Activated naive CD4-positive, alpha-beta T cell treated with Interleukin-2 at 50 U/mL for 16 hours (primary cell): ENCODE measurements at places on chromosomes 7 and 10.

DNA sequence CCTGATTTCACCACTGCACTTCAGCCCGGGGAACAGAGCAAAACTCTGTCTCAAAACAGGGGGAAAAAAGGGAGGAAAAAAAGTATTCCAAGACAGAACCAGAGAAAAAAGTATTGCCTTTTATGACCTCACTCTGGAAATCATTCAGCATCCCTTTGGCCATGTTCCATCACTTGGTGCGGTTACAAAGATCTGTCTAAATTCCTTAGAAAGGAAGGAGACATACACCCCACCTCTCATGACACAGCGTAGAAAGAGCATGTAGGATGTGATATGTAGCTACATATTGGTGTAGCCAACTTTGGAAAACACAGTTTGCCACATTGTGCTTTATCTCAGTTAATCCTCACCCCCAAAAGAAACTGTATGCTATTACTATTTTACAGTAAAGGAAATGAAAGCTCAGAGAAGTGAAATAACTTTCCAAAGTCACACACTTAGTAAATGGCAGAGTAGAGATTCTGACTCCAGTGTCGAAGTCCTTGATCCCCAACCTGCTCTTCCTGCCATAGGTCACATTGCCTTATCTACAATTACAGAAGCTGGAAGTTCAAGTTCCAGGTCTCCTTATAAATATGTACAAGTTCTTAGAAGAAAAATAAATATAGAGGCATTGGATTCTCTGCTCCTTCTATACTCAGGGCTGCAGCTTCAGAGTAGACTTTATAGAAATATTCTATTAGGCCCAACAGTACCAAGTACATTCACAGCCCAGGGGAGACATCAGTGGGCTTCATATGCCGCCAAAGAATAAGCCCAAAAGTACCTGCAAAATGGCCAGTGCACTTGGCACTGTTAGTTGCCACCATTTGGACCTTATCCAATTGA lies 91.6 kb upstream of the KMT2E start:
- no peak for DNase-seq

GRCh38 chr7:132492823-132493445 lies 83.3 kb downstream of the PLXNA4 start:
- no peak for DNase-seq

GRCh38 chr7:105611856-105612775 lies 30.8 kb upstream of the EFCAB10 start:
- no peak for DNase-seq

DNA sequence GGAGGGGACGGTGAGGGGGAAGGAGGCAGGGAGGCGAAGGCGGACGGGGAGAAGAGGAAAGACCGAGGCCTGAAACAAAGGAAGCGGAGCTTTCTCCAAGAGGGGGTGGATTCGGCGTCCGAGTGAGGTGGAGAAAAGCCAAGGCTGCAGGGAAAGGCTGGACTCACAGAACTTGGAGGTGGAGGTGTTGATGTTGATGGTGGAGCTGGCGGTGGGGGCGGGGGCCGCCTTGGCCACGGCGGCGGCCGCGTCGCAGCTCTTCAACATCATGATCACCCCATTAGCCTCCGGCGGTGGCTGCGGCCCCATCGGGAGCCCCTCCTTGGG lies 578 bp downstream of the CACUL1 start:
- DNase-seq, result peak; percentile 44

DNA sequence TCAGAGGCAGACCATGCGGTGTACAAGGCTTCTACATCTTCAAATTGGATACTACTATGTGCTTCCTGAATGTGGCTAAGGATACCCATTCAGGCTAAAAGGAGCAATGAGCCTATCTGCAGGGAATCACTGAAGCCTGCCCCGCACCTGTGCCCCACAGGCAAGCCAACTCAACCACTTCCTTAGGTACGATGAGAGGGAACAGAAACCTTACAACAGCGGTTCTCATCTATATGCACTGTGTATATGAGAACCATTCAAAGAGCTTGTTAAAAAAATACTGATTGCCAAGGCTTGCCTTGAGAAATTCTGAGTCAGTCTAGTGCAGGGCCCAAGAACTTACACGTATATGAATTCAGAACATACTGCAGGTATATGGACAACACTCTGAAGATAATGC lies 679.6 kb downstream of the PARD3 start:
- no peak for DNase-seq

DNA sequence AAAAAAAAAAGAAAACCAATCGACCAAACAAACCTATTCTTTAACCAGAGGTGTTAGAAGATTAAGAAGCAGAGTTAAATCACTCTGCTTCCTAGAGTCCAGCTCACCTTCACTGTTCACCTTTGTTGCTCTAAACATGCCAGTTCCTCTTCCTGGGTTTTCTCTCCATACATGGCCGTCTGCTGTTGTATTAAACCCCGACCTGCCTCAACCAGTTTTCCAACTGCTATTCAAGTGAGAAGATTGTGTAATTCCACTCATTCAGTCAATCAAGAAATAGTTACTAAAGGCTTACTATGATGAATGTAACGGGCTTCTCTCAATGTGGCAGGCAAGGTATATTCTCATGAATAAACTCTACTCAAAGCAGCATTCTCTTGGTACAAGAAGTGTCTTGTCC lies 8.8 kb downstream of the AASS start:
- DNase-seq, result no peak

DNA sequence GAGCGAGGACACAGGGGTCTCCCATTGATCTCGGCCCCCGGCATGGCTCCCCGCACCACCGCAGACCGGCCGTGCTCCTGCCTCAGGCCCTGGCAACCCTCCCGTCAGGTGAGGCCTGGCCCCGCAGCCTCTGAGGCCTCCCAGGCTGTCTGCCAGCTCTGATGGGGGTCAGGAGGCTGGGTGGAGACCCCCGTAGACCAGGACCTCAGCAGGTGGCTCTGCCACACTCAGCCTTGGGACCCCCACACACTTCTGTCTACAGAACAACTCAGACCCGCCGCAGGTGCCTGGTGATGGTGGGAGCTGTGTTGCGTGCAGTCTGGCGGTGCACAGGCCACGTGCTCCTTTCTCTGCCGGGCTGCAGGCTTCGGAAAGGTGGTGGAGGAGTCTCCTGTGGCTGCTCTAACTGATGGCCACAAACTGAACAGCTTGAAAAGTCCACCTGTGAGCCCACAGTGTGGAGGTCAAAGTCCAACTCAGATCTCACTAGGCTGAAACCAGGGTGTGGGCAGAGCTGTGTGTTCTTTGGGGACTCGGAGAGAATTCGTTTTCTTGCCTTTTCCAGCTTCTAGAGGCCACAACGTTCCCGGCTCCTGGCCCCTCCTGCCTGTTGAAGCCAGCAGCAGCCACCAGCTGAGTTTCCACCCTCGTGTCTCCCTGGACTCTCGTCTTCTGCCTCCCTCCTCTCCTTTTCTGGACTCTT lies 62.5 kb downstream of the PWWP2B start:
- DNase-seq, result no peak

DNA sequence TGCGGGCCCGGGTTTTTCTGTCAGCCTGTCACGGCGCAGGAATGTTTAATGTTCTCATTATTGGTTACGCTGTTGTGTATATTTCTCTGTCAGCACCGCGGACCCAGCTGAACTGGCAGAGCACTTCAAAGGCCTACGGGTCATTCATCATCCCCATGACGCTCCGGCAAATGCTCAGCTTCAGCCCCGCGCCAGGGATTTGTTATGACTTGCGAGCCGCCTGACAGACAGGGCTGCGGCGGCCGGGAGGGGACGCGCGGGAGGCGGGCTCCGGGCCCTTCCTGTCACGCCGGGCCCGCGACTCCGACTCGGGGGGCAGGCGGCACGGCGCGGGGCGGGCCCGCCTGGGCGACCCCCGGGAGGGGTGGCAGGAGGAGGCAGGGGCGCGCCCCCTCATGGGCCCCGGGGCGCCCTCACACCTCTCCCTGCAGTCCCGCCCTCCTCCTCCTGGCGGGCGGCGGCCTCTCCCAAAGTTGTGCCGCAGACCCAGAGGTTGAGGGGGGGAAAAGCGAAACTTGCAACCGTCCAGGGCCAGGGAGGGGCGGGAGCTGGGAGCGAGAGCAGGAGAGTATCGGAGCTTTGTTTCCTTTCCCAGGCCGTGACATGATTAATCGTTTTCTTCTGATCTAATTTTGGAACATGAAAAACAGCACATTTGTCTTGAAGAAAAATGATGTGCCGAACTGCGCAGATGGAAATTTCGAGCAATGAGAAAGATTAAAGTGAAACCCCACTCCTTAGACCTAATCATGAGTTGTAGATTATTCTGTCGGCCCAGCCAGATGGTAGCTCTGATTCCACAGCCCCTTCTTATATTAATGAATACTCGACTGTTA lies 59.3 kb upstream of the COMTD1 start:
- DNase-seq, result peak; percentile 68

DNA sequence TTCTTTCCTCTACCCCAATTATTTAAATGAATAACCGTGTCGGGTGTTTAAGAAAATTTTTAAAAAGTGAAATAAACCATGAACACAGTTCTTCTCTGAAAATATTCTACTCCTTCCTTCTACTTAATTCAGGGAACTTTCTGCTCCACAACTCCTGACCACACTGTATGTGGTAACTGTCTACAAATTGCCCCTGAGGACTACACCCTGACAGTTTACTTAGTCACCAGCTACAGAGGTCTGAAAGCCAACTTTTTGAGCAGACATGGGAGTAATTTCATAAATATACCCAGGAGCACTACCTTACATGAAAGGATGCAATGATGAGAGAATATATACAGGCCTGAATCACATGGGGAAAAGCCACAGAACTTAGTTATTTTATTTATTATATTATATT lies 523.2 kb upstream of the SORCS1 start:
- no peak for DNase-seq

- peak; percentile 78 for DNase-seq
Measured at GRCh38 chr10:71383972-71384687, 12.6 kb upstream of the CDH23 start.

DNA sequence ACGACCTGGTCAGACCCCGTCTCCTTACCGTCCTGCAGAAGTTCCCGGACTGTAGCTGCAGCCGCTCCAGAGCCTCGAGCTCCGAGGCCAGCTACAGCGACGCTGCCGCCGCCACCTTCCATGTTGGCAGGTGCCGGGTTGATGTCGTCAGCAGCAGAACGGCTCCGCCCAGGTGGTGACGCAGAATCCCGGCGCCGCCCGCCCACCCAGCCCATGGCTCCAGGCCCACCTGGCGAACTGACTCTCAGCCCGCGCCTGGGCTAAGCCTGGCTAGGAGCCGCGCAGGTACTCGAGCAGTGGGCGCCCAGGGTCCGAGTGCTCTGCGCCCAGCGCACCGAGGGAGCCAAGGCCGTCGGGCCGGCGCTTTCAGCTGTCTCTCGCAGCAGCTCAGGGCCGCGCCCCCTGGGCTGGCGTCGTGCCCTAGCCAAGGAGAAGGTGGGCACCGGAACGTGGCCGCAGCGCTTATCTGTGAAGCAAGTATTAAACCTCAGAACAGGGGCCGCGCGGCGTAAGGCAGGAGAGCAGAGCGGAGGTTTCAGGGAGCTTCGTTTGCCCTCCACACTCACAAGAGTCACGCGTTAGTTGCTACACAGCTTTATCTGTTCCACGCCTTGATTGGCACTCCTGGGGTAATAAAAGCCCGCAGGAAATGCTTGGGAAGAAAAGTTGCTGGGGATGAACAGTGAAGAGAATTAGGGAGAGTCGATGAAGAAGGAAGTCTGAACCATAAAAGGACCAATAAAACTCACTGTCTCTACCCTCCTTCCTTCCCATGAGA lies at the start of the genes COG5 and DUS4L:
Gene COG5, minus strand, starts transcription at position 146 of the 778 bp plus-strand sequence. Its CDS starts 24 bp downstream, at position 122.
Gene DUS4L, plus strand, starts transcription at position 197 of the 778 bp plus-strand sequence. CDS start 3,100 bp downstream, outside the sequence.
- peak; percentile 87 for DNase-seq

GRCh38 chr10:128684215-128684614 lies 558.0 kb upstream of the MKI67 start:
- DNase-seq, result no peak

GRCh38 chr7:36723951-36724664 lies at the start of gene AOAH:
Gene AOAH (minus strand): TSS chr7:36724494. CDS start chr7:36724148, 346 bp downstream.
- peak; percentile 63 for DNase-seq

DNA sequence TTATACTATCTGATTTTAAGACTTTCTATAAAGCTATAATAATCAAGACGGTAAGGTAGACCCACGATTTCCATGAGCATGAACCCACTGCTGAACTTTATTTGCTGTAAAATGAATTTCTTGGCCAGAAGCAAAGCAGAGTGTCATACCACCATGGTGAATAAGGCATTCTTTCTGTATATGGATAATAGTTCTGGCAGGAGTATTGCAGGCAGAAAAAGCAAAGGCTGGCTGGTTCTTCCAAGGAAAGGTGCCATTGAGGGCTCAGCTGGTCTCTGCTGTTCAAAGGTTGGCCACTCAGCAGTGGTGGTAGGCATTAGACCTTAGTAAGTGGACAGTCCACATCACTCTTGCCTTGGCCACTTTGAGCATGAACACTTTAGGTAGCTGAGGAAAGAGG lies 104.1 kb upstream of the KCNMA1 start:
- no peak for DNase-seq

DNA sequence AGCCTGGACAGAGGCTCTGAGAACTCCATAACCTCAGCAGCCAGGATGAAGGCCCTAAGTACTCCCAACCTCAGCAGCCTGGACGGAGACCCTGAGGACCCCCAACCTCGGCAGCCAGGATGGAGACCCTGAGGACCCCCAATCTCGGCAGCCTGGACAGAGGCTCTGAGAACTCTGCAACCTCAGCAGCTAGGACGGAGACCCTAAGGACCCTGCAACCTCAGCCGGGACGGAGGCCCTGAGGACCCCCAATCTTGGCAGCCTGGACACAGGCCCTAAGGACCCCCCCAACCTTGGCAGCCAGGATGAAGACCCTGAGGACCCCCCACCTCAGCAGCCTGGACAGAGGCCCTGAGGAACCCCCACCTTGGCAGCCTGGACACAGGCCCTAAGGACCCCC lies 16.5 kb downstream of the RRP12 start:
- DNase-seq, result no peak

DNA sequence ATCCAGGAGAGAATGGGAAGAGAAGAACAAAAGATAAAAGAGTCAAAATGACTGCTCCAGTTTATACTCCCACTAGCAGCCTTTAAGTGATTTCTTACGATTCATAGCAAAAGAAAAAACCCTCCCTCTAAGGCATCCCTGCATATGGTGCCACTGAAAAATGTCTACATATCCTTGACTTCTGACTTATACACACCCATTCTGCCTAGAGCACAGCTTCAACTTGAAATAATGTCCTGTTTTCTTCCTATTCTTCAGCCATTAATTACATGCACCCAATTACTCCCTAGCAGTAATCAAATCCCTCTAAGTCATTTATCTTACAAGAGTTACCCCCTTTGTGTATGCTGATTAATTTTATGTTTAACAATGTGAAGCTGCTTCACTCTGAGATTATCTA lies 393.5 kb downstream of the HTR7 start:
- DNase-seq, result no peak

GRCh38 chr10:77498829-77499228 lies 138.8 kb downstream of the KCNMA1 start:
- DNase-seq, result no peak

DNA sequence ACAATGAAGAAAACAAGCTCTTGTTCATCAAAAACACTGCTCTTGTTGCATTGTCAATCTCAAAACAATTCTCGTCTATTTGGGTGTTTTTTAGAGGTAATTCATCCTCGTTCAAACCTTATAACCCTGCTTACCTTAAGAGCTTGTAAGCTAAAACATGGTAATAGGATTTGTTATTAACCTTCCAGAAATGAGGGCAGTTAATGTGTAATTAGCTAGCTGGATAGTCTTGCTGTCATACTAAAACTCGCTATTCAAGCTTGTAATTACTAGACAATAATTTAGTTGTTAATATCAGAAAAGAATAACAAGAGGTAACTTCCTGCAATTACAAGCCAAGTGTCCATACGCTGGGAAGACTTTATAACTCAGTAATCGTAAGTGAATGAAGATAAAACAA lies 101.6 kb downstream of the UBE2H start:
- DNase-seq, result no peak
